Suprapubic skin (tissue), 4 donors: ENCODE measurements at places on chromosomes 3 and 15.

- no peak for DNase-seq
These were observed 26.5 kb downstream of the WDR53 start for GRCh38 chr3:196541684-196542445.

DNA sequence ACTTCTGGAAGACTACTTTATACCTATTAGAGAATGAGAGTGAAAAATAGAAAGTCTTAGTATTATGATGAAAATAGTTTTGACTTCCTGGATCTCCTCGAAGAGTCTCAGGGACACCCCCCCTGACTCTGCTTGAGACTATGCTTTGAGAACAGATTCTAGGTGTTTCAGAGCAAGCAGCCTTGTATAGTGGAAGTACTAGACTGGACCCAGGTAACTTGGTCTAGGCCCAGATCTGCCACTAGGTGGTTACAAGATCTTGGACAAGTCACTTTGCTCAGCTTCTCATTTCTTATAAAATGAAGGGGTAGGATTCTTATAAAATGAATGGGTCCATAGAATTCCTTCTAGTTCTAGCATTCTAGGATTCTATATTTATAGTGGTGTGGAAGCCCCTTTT, 9.1 kb downstream of the ABHD5 start:
- DNase-seq: no peak

DNA sequence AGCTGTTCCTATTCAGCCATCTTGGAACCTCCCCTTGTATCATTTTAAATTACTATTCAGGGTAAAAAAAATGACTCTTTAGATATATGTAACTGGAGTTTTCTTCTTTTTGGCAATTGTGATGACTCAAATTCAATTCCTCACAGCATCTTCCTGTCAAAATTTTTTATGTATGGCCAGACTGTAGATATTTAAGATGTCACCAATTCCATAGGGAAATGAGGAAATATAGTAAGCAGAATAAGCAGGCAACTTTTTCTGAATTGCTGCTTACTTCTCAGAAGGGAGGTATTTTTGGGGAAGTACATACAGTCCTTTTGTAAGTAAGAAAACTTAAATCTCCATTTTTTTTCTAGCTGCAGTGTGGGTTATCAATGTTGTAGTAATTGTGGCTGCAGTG, 28.8 kb downstream of the EAF2 start:
- no peak for DNase-seq

GRCh38 chr3:64108231-64108630, 84.9 kb upstream of the PSMD6 start:
- no peak for DNase-seq

DNA sequence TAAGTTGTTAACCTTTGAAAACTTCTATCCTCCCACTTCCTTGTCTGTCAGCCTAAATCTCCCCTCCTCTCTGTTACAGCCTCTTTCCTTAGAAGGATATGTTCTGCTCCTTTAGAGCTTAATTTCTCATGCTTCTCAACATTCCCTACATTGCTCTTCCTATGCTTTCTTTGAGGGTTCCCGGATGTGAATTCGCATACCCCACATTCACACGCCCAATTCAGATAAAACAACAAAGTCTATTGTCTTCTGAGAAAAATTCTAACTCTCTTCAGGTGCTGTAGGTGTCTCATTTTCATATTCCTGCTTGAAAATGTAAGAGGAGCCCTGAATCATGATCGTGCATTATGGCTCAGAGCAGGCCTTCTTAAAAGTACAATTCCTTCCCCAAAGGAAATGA, 171.8 kb upstream of the DPH6 start:
- no peak for DNase-seq

DNA sequence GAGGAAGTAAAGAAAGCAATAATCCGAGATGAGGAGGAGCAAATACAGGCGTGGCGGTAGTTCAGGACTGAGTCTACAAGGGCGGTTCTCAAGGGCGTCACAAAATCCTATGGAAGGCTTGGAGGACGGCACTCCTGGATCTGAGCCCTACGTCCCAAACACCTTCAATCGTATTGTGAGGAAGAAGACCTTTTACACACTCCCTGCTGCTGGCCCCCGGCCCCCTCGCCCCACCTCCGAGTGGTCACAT, 747 bp downstream of the PLD1 start:
- no peak for DNase-seq

- DNase-seq: no peak
These were observed 1.9 kb upstream of the SPG21 start for GRCh38 chr15:64991536-64992135.

DNA sequence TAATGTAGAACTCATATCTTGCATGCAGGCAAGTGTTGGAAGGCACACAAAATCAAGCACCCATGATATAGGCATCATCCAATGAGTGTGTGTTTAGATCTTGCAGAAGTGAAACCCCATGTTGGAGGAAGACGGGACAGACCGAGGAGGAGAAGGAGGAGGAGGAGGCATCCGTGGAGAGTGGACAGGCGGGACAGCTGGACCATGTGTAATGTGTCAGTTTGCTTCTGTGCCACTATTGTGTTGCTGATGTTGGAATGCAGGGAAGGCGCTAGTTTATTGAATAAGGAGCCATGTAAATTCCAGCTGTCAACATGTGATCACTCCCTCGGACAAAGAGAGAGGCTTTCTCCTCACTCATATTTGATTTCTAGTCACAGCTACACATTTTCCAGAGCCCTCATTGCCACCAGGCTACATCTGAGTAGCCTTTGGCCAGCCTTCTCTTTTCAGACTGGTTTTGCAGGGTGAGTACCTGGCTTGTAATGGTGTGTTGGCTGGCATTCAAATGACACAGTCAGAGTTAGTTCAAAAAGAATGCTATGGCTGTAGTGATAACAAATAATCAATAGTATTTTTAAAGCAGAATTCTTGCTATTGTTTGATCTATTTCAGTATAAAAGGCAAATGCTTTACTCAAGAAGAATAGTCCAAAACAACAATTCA, 1037.6 kb upstream of the NR2F2 start:
- no peak for DNase-seq
